Effector CD8-positive, alpha-beta T cell (primary cell): ENCODE measurements at places on chromosomes 12 and 14.
A peak's percentile ranks its signal among the peaks of the same experiment; 100 is the strongest.

DNA sequence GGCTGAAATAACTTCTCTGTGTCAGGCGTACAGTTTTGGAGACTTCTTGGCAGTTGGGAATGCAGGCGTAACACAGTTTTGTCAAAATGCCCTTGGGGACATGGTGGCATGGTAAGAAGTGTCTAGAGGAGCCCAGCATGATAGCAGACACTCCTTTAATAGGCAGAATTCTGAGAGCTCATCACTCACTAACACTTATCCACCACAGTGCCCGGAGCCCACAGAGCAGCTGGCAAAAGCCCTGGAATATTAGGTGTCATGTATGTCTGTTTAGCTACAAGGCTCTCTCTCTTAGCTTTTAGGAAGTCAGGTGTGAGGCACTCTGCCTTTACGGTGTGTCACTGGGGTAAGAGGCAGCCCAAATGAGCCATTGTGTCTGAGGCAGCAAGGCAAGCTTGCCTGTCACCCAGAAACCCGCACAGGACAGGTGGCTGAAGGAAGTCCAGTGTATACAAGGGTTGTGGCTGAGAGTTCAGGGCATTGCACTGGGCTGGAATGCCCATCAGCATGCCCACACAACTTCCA lies 96.3 kb downstream of the ESRRB start:
- DNase-seq: no peak

GRCh38 chr12:100798286-100799160 lies 3.9 kb downstream of the ANO4 start:
- DNase-seq: no peak

GRCh38 chr12:120439646-120440247 lies 1.8 kb downstream of the COX6A1 start:
- DNase-seq: peak; percentile 75

- DNase-seq: no peak
These were observed 947 bp upstream of the LRRC9 start for GRCh38 chr14:59918824-59919569.

GRCh38 chr12:12531194-12531593 lies 31.5 kb downstream of the DUSP16 start:
- no peak for DNase-seq

- no peak for DNase-seq
These were observed 10.1 kb downstream of the KRT76 start for GRCh38 chr12:52767020-52767379.

GRCh38 chr14:49505041-49505766 lies 81.0 kb downstream of the RPS29 start:
- no peak for DNase-seq

- DNase-seq: no peak
These were observed 8.1 kb downstream of the CORO1C start for GRCh38 chr12:108722992-108723766.
